ENCODE measurements at places on chromosomes 12 and 14. TPM values are rescaled to one million over a fixed set of nuclear protein-coding genes. Genes with fewer than 3 reads are reported as not detected.

HHIPL1 gene
- 2.6 TPM for total RNA-seq

BCL11B gene
- total RNA-seq: 0.13 TPM

PDZRN4 gene
- total RNA-seq: 0.08 TPM

PLEKHH1 gene
- 0.26 TPM for total RNA-seq

CLEC1A gene
- total RNA-seq: 0.13 TPM

P2RX2 gene
- total RNA-seq: not detected

KRT74 gene
- not detected for total RNA-seq

FSCB gene
- total RNA-seq: not detected

ZFHX2 gene
- 0.39 TPM for total RNA-seq

KRT73 gene
- not detected for total RNA-seq

SMIM41 gene
- 50.8 TPM for total RNA-seq

SCN8A gene
- total RNA-seq: 3.7 TPM

CRACR2A gene
- 4.5 TPM for total RNA-seq

COX8C gene
- not detected for total RNA-seq

SIX1 gene
- total RNA-seq: 2.4 TPM

TMPRSS12 gene
- total RNA-seq: not detected

TSHR gene
- total RNA-seq: not detected

USP15 gene
- 20.3 TPM for total RNA-seq

GPR135 gene
- total RNA-seq: 2.6 TPM

SETD1B gene
- total RNA-seq: 3.9 TPM

LRRC10 gene
- total RNA-seq: not detected

PTPRR gene
- total RNA-seq: not detected

LGR5 gene
- not detected for total RNA-seq

Data from epithelial cell of alveolus of lung (primary cell).